COR-L47 (cell line): ENCODE measurements at places on chromosomes 7 and 10.

DNA sequence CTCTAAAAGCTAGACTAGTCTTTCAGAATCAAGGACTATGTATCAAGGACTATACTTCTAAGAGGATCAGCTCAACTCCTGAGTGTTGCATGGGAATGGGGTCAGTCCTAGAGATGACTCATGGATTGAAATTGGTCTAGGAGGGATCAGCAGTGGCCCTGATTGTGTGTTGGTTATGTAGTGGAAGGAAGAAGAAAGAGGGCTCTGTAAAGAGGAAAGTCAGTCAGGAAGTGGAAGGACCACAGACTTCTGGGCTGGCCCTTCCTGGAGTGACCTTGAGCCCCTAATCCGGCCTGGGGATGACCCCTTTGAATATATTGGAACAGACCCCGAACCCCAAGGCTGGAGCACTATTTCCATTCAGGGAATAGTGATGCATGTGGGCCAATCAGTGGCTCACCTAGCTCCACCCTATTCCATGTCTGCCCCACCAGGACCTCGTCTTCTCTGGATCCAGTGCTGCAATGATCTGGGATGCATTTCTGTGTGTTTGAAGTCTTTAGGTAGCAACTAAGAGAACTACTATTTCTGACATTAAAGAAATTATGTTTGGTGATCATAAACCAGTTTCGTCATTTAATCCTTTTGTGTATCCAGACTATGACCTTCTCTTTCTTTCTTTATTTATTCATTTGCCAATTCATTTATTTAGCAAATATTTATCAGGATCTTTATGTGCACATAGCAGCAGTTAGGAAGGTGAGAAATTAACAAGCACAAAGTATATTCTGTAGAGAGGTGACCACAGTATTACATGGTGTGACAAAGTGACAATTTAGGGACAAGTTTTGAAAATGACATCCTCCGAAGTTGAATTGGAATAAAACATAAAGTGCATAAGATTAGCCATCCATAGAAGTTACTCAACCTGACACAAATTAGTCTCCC, 48.6 kb upstream of the KIF5B start:
- no peak for DNase-seq

GRCh38 chr10:3834404-3834803, 49.4 kb upstream of the KLF6 start:
- no peak for DNase-seq

DNA sequence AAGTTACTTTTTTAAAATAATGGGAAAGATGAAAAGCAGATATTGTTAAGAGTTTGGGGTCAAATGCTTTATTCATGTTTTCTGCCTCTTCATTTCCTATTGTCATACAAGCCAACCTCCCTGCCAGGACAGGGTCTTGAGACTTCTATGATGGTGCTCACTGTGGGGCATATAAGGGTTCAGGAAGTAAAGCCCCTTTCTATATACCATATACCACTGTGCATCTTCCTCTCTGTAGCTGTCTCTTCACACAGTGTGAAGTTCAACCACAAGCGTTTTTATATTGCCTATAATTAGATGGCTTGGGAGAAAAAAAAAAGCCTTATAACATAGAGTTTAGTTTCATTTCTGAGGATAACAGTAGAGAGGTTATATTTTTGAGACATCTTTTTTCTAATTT, 389.8 kb upstream of the SORCS1 start:
- no peak for DNase-seq

GRCh38 chr10:79349072-79349491, 1.8 kb downstream of the PPIF start:
- no peak for DNase-seq

DNA sequence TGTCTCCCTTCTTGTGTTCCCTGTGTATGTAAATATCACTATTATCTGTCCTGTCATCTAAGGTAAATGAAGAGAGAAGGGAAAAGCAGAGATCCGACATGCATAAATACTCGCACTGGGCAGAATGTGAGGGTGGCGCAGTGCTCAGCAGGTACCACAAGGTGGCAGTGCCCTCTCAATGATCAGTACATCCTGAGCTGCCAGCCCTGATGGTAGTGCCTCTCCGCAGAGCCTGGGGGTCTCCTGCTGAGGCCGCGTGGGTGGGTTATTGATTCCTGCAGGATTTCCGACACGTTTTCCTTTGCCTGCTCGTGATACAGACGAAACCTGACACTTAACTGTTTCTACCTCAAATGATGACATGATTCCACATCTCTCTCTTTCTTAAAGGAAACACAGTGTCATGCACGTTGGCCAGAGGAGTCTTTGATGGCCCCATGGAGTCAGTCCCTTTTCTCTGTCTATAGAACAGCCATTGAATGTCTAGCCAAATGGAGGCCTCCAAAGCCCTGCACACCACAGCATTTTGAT, 19.8 kb downstream of the RGR start:
- DNase-seq = peak; percentile 42

DNA sequence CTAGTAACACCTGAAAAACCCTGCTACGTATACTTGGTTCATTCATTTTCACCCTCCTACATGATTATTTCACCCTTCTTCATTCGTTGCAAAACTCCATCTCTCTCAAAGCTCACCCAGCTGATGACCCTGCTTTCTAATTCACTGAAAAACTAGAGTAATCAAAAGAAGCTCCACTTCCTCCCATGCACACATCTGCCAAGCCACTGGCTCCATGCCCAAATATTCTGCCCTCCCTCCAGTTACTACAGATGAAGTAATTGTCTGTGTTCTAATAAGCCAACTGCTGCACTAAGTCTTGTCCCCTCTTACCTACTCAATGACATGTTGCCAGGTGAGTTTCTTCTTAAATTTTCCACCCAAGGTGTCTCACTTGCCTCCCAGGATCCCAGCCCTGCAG, 96.9 kb upstream of the CCDC71L start:
- peak; percentile 75 for DNase-seq

DNA sequence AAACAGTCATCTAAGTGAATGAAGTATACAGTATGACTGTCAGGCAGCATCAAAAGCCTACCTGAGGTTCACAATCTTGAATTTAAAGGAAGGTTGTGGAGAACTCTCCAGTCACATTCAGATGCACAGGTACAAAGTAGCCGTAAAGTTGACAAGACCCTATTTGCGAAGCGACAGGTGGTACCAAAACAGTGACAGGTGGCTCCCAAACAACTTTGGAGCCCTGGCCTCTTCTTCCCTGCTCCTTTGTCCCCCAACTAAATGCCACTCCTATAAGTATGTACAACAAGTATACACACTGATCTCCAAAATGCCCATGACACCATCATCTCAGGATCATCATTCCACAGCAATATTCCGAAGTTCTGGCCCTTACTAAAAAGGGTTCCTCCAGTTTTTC, 53.5 kb downstream of the USP6NL start:
- no peak for DNase-seq

GRCh38 chr10:80411681-80412220, 3.4 kb downstream of the PRXL2A start:
- no peak for DNase-seq

DNA sequence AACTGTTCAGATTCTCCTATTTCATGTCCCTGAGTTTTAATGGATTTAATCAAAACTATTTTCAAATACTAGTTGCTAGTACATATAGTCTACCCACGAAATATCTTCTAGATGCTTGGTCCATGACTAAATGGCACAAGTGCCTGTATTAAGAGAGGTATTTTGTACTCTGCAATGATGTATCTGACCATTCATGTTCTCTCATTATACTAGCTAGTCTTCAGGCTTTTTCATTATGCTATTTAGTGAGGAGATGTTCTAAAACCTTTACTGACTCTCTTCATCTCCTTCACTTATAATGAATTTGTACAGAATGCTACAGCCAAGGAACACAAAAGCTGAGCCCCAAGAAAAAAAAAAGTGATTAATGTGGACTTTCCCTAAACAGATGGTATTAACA, 222.5 kb downstream of the AHR start:
- DNase-seq = no peak

DNA sequence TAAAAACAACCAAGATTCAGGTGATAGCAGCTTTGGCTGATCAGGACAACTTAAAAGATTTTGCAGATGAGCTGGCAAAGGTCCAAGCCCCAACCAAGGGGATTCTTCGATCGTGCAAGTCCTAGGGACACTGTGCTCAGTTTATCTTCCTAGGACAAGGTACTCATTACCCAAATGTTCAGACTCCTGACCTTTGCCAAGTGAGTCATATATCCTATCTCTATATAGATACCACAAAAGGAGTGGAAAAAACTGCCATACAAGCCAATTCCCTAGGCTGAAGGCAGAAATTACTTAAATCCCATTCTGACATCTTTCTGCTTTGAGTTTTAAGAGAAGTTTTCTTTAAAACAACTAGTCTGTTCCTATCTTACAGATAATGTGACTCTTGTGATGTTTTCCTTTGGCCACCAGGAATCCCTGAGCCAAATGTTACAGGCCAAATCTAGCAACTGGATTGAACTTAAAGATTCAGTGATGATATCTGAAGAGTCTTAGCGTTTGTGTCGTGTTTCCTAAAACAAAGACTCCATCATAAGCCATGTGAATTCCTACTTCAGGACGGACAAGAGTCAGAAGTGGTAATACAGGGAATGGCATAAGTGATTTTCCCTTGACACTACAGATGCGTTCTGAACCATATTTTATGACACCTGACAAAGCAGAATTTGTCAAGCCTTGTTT, 142.6 kb upstream of the ASAH2 start:
- DNase-seq = no peak

DNA sequence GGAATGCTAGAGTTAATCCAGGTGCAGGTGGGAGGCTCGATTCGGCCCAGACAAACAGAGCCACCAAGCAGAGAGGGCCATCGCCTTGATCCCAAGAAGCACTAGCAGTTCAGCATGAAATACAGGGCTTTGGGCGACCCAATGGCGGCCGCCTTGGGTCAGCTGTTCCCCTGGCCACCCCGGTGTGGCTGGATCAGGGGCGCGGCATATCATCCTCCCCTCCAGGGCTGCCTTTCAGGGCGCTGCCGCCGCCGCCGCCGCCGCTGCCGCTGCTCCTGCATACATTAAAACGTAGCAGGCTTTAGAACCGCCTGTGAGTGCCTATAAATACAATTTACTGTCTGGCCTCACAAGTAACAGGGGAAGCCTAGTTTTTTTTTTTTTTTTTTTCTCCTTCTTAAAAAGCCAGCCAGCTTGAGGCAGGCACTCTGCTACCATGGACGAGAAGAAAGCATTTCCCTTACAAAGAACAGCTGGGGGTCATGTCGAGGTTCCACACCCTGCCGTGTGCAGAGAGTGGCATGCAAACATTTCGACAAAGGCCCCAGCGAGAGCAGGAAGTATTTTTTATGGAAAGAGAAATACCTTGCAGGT, 57.7 kb upstream of the EFCAB10 start:
- peak; percentile 59 for DNase-seq

GRCh38 chr7:6221340-6222319, 50.8 kb downstream of the CYTH3 start:
- no peak for DNase-seq

GRCh38 chr10:119784340-119785067, 58.7 kb downstream of the INPP5F start:
- DNase-seq = peak; percentile 27

DNA sequence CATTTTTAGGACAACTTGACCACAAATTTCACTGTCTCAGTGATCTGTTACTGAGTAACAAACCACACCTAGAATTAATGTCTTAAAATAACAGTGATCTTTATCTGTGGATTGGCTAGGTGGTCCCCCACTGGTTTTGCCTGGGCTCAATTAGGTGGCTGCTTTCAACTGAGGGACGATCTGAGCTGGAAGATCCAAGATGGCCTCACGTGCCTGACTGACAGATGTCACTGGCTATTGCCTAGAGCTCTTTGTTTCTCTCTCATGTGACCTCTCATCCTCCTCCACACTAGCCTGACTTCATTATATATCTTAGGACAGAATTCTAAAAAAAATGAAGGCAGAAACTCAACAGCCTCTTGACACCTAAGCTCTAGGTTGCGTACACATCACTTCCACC, 59.7 kb downstream of the HACD1 start:
- no peak for DNase-seq

DNA sequence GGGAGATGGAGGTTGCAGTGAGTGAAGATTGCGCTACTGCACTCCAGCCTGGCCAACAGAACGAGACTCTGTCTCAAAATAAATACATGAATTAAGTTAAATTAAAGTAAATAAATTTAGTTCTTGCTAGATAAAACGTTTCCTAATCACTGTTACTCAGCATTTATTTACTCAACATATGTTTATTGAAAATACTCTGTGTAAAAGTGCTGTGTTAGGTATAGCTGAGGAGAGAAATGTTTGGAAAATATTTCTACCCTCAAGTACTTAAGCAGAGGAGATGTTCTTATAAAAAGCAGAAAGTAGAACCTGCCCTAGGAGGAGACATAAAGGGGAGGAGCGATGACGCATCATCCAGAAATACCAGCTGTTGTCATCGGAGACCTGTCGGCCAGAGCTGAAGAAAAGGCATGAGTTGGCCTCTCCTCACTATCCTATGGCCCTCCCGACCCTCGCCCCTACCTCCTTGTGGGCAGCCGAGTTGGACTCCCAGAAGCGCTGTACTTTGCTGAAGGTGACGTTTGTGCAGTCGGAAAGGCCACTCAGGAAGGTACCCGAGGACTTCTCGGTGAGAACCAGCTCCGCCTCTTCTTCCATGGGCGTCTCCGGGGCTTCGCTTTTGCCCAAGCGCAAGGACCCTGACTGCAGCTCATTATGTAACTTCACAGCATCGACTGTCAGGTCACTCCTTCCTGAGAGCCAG, 1.1 kb downstream of the RRP12 start:
- DNase-seq = no peak

DNA sequence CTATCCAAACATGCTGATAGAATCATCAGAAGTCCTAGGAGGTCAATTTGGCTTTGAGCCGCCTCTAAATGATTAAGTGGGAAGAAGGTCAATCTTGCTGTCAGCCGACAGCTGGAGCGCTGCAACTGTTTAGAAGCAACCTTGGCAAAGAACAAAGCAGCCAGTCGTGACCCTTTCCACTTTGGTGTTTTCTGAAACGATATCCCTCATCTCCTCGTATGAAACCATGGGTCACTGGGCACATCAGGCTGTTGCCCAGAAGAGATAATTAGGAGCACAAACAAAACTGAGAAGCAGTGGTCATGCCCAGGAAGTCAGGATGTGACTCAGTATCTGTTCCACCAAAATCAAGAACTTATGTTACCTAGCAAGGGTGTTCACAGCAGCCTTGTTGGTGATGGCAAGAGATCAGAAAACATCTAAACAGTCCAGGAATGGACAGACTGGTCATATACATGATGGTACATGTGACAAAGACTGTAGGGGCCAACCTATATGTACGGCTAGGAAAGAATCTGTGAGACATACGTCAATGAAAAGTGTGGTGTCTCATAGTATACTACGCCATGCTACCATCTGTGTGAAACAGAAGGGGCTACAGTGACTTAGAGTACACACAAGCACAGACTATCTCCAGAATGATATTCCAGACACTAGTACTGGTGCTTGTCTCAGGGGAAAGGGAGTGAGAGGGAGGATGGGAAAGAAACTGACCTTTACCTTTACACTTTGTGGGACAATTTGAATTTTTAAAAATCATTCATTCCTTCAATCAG, 22.4 kb downstream of the STN1 start:
- no peak for DNase-seq

GRCh38 chr10:12875100-12875499, 126.4 kb downstream of the CCDC3 start:
- DNase-seq = no peak

DNA sequence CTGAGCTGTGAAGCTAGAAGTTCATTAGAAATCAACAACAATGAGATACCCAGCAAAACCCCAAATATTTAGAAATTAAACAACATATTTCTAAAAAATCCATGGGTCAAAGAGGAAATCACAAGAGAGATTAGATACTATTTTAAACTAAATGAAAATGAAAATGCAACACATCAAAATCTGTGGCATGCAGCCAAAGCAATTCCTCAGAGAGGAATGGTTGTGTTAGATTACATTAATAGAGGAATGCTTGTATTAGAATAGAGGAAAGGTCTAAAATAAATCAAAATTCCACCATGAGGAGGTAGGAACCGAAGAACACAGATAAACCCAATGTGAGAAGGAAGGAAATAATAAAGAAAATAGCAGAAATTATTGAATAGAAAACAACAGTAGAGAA, 642.1 kb upstream of the GALNT17 start:
- no peak for DNase-seq
